Mammary epithelial cell (primary cell): ENCODE measurements at places on chromosomes 1 and 21.

DNA sequence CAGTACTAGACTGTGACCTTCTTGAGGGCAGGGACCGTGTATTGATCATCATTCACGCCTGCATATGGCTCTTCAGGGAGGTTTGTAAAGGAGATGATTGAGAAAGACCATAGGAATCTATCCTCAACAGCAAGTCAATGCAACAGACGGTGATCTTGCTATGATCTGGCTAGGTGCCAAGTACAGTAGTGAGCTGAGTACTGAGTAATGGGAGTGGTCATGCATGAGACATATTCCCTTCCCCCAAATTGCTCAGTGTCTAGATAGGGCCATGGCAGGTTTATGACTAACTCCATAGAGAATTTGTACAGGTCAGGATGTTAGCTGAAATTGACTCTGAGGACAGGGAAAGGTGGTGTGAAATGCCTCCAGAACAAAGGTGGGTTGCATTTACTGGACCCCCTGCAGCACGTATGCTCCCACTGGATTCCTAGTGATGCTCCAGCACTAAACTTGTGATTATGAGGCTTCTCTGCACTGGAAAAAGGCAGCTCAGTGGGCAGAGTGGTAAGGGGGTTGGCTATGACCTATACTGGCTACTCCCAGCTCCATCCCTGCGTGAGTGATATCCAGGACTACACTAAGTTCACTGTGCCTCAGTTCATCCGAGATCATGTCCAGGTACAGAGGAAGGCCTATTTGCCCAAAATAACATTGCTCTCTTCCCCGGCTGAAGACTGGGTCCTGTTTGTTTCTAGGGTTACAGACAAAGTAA, 37.2 kb downstream of the KCNJ6 start:
- peak; percentile 97 for DNase-seq

DNA sequence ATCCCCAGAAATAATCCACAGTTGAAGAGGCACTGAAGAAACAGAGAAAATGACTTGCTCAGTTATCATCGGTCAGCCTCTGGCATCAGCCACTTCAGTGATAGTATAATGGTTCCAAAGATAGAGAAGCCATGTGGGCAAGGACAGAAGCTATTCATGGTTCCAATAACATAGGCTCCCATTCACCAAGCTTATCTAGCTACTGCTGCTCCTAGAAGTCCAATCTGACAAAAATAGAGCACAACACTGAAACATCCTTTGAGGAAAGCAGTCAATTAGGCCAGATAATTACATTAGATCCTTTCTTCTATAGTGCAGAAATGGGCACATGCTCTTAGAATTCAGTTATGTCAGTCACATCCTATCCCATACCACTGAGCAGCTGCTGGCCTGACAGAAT, 33.5 kb upstream of the CRB1 start:
- DNase-seq = no peak

DNA sequence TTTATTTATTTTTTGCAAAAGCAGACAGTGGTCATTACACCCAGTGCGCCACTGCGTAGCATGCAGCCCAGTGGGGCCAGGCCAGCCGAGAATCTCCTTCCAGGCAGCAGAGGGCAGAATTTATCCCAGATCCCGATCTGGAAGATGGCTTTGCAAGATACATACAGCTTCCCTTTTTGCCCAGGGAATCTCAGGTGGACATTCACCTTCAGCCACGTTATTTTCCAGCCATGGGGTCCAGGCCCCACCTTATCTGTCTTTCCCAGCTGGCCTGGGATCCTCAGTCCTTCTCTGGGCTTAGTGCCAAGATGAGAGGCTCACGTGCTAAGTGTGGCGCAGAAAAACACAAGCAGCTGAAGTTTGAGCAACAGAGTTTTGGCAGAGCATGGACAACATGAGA, 123.6 kb downstream of the AJAP1 start:
- no peak for DNase-seq

- DNase-seq = peak; percentile 86
Observed at GRCh38 chr21:33971492-33972013, 55.9 kb upstream of the ATP5PO start.

DNA sequence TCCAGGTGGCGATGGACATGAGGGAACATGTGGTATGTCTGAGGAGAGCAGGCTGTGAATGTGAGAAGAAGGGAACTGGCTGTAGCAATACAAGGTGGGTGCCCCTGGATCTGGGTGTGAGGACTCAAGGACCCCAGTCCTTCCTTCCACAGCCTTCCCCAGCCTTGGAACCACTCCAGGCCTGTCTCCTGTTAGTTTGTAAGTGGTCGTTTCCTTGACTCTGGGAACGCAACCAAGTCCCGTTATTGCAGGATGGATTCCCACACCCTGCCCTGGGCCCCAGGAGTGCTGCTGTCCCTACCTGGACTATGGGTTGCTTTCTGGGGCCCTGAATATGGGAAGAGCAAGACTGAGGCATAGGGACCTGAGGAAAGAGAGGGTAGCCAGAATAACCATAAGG, 47.2 kb upstream of the VANGL1 start:
- DNase-seq = no peak

DNA sequence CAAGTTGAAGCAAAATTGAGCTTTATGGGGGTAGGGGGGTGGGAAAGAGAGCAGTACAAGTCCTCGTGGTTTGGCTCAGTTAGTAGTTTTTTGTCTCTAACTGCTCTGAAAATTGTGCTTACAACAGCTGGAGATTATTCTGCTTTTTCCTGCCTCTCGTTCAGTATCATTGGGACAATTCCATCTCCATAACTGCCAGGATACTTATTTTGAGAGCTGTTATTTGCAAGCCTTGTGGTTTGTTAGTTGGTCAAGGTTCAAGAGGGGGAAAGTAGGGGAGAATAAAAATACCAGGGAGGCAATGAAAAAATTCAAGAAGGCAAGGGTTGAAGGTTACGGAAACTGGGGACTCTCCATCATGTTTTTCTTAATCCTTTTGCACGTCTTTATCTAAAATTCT, 811.8 kb upstream of the ADGRL2 start:
- no peak for DNase-seq

- no peak for DNase-seq
Observed at GRCh38 chr1:93171549-93172034, 8.6 kb downstream of the TMED5 start.

- no peak for DNase-seq
Observed at GRCh38 chr1:229385853-229386456, 43.1 kb upstream of the CCSAP start.

DNA sequence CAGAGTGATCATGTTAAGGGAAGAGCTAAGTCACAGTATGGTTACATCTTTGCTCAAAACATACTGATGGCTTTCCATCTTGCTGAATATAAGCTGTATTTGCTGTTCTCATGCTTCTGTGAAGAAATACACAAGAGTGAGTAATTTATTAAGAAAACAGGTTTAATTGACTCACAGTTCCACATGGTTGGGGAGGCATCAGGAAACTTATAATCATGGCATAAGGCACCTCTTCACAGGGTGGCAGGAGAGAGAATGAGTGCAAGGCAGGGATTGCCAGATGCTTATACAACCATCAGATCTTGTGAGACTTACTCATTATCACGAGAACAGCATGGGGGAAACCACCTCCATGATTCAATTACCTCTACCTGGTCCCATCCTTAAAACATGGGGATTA, 24.4 kb upstream of the RGS5 start:
- DNase-seq = peak; percentile 8

- no peak for DNase-seq
Observed at GRCh38 chr1:70066711-70067110, 138.7 kb downstream of the LRRC40 start.

DNA sequence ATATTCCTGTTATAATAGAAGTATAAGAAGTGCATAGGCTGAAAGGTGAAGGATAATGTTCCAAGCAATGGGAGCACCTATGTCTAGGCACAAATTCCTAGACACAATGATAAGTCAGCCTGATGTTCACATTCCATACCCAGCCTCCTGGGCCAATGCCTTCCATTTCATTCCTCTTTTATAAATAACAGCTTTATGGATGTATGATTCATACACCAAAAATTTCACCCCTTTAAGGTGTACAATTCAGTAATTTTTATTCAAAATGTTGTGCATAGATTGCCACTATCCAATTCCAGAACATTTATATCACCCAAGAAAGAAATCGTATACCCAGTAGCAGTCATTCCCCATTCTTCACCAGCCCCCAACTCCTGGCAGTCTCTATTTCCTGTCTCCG, 118.8 kb downstream of the BRINP2 start:
- no peak for DNase-seq

DNA sequence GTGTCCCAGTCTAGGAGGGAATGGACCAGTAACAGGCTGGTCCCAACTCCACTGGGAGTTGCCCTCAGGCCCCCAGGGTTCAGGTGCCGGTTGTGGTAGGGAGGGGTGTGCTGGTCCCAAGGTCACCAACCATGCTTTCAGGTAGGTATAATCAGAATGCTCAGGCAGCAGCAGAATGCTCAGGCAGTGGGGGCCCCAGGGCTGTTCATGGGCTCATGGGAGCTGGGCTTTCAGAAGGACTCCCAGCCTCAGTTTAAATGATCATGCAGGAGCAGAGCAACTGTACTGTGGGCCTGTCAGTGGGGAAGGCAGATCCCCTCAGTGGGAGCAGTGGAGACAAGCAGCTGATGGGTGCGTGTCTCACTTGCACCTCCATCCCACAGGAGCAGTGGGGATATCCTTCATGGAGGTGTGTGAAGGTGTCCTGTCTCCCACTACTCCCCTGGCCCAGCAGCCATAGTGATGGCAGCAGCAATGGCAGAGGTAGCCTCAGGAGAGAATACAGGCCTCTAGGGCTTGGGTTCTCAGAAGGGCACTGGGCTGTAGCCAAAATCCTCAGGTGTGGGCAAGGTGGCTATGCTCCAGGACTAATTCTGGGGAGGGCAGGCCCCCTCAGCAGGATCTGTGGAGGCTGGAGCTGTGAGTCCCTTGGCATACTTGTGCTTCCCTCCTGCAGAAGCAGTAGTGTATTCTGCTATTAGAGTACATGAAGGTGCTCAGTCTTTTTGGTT, 917.3 kb upstream of the B3GALT2 start:
- DNase-seq = no peak

GRCh38 chr1:28113242-28113572, 24.8 kb upstream of the EYA3 start:
- DNase-seq = no peak

GRCh38 chr1:168498956-168499687, 44.7 kb downstream of the XCL2 start:
- DNase-seq = peak; percentile 25

DNA sequence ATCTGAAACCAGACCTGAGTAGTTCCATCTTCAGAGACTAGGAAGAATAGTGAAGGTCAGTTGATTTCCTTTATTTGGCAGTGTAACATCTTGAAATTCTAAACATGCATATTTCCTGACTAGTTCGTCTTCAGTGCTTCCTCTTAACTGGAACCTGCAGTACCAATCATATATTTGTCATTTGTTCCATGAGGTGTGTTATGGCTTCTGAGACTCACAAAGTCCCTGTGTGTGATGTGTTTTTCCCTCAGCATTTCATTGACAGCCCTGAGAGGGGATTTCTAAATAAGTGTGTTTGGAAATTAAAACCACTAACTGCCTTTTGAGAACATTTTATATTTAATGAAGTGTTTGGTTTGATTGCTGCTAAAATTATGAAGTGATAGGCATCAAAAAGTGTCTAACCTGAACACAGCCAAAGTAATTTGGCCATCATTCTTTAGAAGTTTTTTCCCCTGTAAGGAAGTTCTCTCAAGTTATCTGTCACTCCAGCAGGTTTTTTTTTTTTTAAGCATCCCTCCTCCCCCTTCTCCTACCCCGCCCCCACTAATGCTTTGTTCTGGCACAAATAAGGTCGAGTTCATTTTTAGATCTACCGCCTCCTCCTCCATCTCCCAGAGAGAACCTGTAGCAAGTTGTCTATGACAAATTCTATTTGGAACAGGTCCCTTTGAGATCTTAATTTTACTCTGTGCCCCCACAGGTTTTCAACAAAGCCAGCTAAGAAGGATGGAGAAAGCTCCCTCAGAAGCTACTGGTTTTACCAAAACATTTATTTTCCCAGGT, 61.4 kb downstream of the TMEM200B start:
- no peak for DNase-seq

DNA sequence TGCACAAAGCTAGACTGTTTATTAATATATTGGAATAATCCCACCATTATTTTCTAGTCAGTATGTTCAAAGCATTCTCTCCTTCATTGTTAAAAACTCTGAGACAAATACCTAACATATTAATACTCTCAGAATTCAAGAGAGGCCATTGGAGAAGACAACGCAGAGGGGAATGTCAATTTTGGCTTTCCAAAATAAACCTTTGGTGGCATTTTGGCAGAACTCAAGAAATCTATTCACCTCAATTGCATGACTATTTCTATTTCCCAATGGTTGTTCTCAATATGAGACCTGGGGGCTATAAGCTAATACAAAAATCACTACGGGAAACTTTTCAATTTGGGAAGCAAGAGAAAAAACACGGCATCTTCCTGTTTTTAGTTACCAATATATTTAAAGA, 58.5 kb downstream of the RUSC1 start:
- no peak for DNase-seq

- no peak for DNase-seq
Observed at GRCh38 chr1:26089125-26089524, 21.7 kb upstream of the TRIM63 start.

GRCh38 chr1:174131032-174131638, 28.2 kb upstream of the RABGAP1L start:
- DNase-seq = no peak

- no peak for DNase-seq
Observed at GRCh38 chr1:108208724-108209446, 8.7 kb upstream of the SLC25A24 start.

DNA sequence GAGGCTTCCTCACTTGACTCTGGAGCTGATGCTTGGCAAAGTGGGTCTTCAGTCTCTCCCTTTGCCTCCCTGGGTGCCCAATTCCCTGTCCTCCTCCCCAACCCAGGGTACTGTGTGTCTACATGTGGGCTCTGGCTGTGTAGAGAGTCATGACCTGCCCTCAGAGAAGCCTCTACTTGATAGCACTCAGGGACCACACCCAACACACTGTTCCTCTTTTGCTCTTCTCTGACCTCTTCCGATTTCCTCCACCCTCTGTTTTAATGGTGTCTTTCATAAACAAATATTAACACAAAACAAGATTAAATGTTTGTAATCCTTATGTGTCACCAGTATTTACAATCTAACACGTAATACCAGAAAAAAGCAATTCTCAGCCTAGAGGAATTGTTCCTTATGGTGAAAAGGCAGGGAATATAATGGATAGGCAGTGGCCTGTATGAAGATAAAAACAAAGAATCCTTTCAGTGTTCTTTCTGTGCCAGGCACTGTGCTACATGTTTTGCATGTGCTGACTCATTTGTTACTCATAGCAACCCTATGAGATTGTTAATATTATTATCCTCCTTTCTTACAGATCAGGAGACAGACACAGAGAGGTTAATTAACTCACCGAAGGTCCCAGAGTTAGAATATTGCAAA, 58.2 kb downstream of the HSD3B1 start:
- peak; percentile 68 for DNase-seq
